ENCODE measurements at places on chromosomes 12 and 14. TPM values are rescaled to one million over a fixed set of nuclear protein-coding genes. Genes with fewer than 3 reads are reported as not detected.

DNA sequence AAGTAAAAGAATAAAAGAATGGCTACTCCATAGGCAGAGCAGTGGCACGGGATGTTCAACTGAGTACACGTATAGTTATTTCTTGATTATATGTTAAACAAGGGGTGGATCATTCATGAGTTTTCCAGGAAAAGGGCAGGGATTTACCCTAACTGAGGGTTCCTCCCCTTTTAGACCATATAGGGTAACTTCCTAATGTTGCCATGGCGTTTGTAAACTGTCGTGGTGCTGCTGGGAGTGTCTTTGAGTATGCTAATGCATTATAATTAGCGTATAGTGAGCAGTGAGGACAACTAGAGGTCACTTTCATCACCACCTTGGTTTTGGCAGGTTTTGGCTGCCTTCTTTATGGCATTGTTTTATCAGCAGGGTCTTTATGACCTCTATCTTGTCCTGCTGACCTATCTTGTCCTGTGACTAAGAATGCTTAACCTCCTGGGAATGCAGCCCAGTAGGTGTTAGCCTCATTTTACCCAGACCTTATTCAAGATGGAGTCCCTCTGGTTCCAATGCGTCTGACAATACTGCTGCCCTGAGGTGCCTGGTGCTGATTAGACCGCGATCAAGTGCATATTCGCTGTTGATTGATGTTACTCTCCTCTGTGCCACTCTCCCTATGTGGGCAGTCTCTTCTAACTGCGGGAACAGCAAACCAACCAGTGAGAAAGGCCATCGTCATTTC lies 67.6 kb upstream of the AMN1 start:
- H3K36me3 ChIP-seq: no peaks in the 10 kb centered on the region
- no peak overlapping the region for H3K27ac ChIP-seq
- no peaks in the 10 kb centered on the region for H3K27me3 ChIP-seq
- DNase-seq: no peak
- H3K4me3 ChIP-seq: no peak overlapping the region

- H3K36me3 ChIP-seq: no peaks in the 10 kb centered on the region
- DNase-seq: peak; percentile 70
- no peak overlapping the region for H3K4me3 ChIP-seq
- H3K27me3 ChIP-seq: no peaks in the 10 kb centered on the region
- no peak overlapping the region for H3K27ac ChIP-seq
- H3K4me1 ChIP-seq: no peaks in the 10 kb centered on the region
These were observed 541.9 kb upstream of the SEL1L start for GRCh38 chr14:82075566-82075965.

Gene FOXG1
- total RNA-seq: not detected

Gene GNB3
- 1.6 TPM for total RNA-seq

Gene NELL2
- total RNA-seq: 27.5 TPM

Gene DIO3
- not detected for total RNA-seq

Gene CIDEB
- total RNA-seq: 21.8 TPM

- no peaks in the 10 kb centered on the region for H3K27me3 ChIP-seq
- DNase-seq: no peak
- H3K4me1 ChIP-seq: no peaks in the 10 kb centered on the region
- H3K27ac ChIP-seq: no peak overlapping the region
- H3K36me3 ChIP-seq: no peaks in the 10 kb centered on the region
These were observed 648.5 kb downstream of the RPS29 start for GRCh38 chr14:48937541-48938195.

GRCh38 chr14:76509311-76509710 lies 133.4 kb downstream of the ESRRB start:
- no peak overlapping the region for H3K27ac ChIP-seq
- H3K4me3 ChIP-seq: no peak overlapping the region
- peaks cover 3% of the 10 kb centered on the region for H3K4me1 ChIP-seq

Gene KRT71
- not detected for total RNA-seq

- H3K4me1 ChIP-seq: peaks cover 46% of the 10 kb centered on the region
- DNase-seq: no peak
- H3K4me3 ChIP-seq: no peak overlapping the region
- no peak overlapping the region for H3K27ac ChIP-seq
- no peaks in the 10 kb centered on the region for H3K27me3 ChIP-seq
- peaks cover 13% of the 10 kb centered on the region for H3K36me3 ChIP-seq
These were observed 29.0 kb downstream of the CDK17 start for GRCh38 chr12:96371138-96371789.

DNA sequence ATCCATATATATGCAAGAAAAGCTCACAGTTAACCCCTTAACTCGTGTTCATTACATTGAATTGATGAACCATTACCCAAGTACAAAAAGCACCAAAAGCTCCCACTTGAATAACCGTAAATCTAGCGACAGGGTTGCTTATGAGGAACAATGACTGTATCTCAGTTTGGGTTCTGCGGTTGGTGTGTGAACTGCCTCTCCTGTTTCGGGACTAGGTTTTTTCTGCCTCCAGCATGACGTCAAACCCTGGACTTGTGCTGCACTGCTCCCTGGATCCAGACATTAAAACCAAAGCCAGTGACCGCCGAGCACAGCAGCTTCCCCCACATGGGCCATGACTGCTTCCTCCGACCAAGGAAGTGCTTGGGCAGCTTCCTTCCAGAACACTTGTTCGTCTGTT lies 77.7 kb downstream of the SETD3 start:
- no peaks in the 10 kb centered on the region for H3K27me3 ChIP-seq
- no peak overlapping the region for H3K27ac ChIP-seq
- no peak overlapping the region for H3K4me3 ChIP-seq
- H3K36me3 ChIP-seq: peaks cover 25% of the 10 kb centered on the region
- DNase-seq: no peak

Gene TMPRSS12
- total RNA-seq: not detected

Gene GDF3
- total RNA-seq: not detected

Gene RILPL1
- 4.6 TPM for total RNA-seq

Gene B4GALNT3
- total RNA-seq: 6.6 TPM

Measured in activated CD4-positive, alpha-beta T cell treated with anti-CD3 and anti-CD28 coated beads, Interleukin-2, amount 10 ng/mL, durations not matched to agents 24 days and 14 days (primary cell).